A549 treated with dexamethasone at 1 μM for 4 hours (cell line): ENCODE measurements at places on chromosomes 11 and 22. TPM values are rescaled to one million over a fixed set of nuclear protein-coding genes. Genes with fewer than 3 reads are reported as not detected.

The APOBEC3G gene
- total RNA-seq, result 0.09 to 0.24 TPM in 2 of 5 replicates, not detected in the others

The TRIM34 gene
- total RNA-seq, result 2.6 to 2.9 TPM (median 2.7 TPM) in 5 replicates

The CARD18 gene
- not detected in 5 replicates for total RNA-seq

The C11orf52 gene
- total RNA-seq, result 0.15 to 0.45 TPM (median 0.26 TPM) in 5 replicates

The WNT7B gene
- 34.9 to 53.2 TPM (median 50.1 TPM) in 5 replicates for total RNA-seq

The OR2AG1 gene
- not detected in 5 replicates for total RNA-seq

The FIBIN gene
- not detected in 5 replicates for total RNA-seq

The CRY2 gene
- 3.7 to 5.8 TPM (median 4.9 TPM) in 5 replicates for total RNA-seq

The XKR3 gene
- total RNA-seq, result not detected in 5 replicates

The UCP3 gene
- total RNA-seq, result 0.68 to 1.7 TPM (median 1.1 TPM) in 5 replicates

The CEND1 gene
- total RNA-seq, result 1.7 to 3.3 TPM (median 2.3 TPM) in 5 replicates

The FGF19 gene
- total RNA-seq, result 0.05 to 0.09 TPM (median 0.06 TPM) in 4 of 5 replicates, not detected in the other

The MFNG gene
- 0.79 to 1.7 TPM (median 1.2 TPM) in 5 replicates for total RNA-seq

The SLC5A4 gene
- not detected in 5 replicates for total RNA-seq

The INS gene
- not detected in 5 replicates for total RNA-seq

The LRRN4CL gene
- 0.08 to 0.13 TPM (median 0.09 TPM) in 3 of 5 replicates, not detected in the others for total RNA-seq

The APOBEC3C gene
- 25.2 to 32.1 TPM (median 31.6 TPM) in 5 replicates for total RNA-seq

The OR8G1 gene
- not detected in 5 replicates for total RNA-seq

The DSCAML1 gene
- total RNA-seq, result 0.08 to 0.53 TPM (median 0.30 TPM) in 5 replicates

The NPAS4 gene
- 0.03 TPM in 1 of 5 replicates, not detected in the others for total RNA-seq

The EIF4ENIF1 gene
- 13.8 to 16.8 TPM (median 15.5 TPM) in 5 replicates for total RNA-seq

The SIK2 gene
- 7.5 to 10.1 TPM (median 8.6 TPM) in 5 replicates for total RNA-seq

The PANX3 gene
- total RNA-seq, result not detected in 5 replicates

The SYT9 gene
- total RNA-seq, result 0.09 to 0.16 TPM (median 0.15 TPM) in 5 replicates

The OR5B12 gene
- not detected in 5 replicates for total RNA-seq

The DMC1 gene
- 3.1 to 5.8 TPM (median 3.4 TPM) in 5 replicates for total RNA-seq

The SUSD2 gene
- 54.7 to 85.3 TPM (median 83.8 TPM) in 5 replicates for total RNA-seq

The MRGPRE gene
- 0.06 to 0.14 TPM (median 0.08 TPM) in 4 of 5 replicates, not detected in the other for total RNA-seq

The ROBO3 gene
- 1.9 to 2.6 TPM (median 2.3 TPM) in 5 replicates for total RNA-seq

The TIMM8B gene
- 56.0 to 75.2 TPM (median 59.3 TPM) in 5 replicates for total RNA-seq

The APOBEC3H gene
- 0.18 to 0.45 TPM (median 0.30 TPM) in 5 replicates for total RNA-seq

The OR4C13 gene
- not detected in 5 replicates for total RNA-seq

The AGBL2 gene
- 0.59 to 1.1 TPM (median 0.92 TPM) in 5 replicates for total RNA-seq

The CDC42EP2 gene
- total RNA-seq, result 16.1 to 22.5 TPM (median 19.6 TPM) in 5 replicates

The FOLR3 gene
- total RNA-seq, result 0.18 TPM in 1 of 5 replicates, not detected in the others

The CAVIN3 gene
- total RNA-seq, result 18.1 to 27.0 TPM (median 23.8 TPM) in 5 replicates

The PGR gene
- not detected in 5 replicates for total RNA-seq

The FXYD2 gene
- 12.8 to 19.6 TPM (median 15.6 TPM) in 5 replicates for total RNA-seq

The CRYBB2 gene
- total RNA-seq, result 0.13 TPM in 1 of 5 replicates, not detected in the others

The WT1 gene
- total RNA-seq, result 4.6 to 6.5 TPM (median 5.9 TPM) in 5 replicates

The MYOD1 gene
- total RNA-seq, result 0.06 to 0.15 TPM (median 0.07 TPM) in 3 of 5 replicates, not detected in the others

The MEI1 gene
- 0.15 TPM in 1 of 5 replicates, not detected in the others for total RNA-seq

The ARHGEF17 gene
- 7.8 to 14.7 TPM (median 12.1 TPM) in 5 replicates for total RNA-seq

The OR51B4 gene
- total RNA-seq, result not detected in 5 replicates

The C1QTNF5 gene
- total RNA-seq, result 0.08 TPM in 1 of 5 replicates, not detected in the others

The KCNQ1OT1 gene
- total RNA-seq, result 0.02 to 0.08 TPM (median 0.06 TPM) in 5 replicates

The MPEG1 gene
- not detected in 5 replicates for total RNA-seq

The KRTAP5-9 gene
- total RNA-seq, result not detected in 5 replicates

The USP2 gene
- 1.3 to 2.4 TPM (median 1.4 TPM) in 5 replicates for total RNA-seq

The SLC37A2 gene
- total RNA-seq, result 0.06 to 0.21 TPM (median 0.08 TPM) in 5 replicates

The C22orf15 gene
- total RNA-seq, result not detected in 5 replicates

The C11orf97 gene
- not detected in 5 replicates for total RNA-seq

The OR5AN1 gene
- total RNA-seq, result not detected in 5 replicates

The FGF3 gene
- total RNA-seq, result not detected in 5 replicates

The KCNK4 gene
- total RNA-seq, result 0.11 TPM in 2 of 5 replicates, not detected in the others
